Osteoblast (primary cell): ENCODE measurements at places on chromosomes 2 and 18. TPM values are rescaled to one million over a fixed set of nuclear protein-coding genes. Genes with fewer than 3 reads are reported as not detected.

GRCh38 chr18:69622184-69622583 lies 221.5 kb downstream of the DOK6 start:
- no peak for DNase-seq

- DNase-seq = no peak
Measured at GRCh38 chr2:39998617-39999016, 219.6 kb upstream of the THUMPD2 start.

DNA sequence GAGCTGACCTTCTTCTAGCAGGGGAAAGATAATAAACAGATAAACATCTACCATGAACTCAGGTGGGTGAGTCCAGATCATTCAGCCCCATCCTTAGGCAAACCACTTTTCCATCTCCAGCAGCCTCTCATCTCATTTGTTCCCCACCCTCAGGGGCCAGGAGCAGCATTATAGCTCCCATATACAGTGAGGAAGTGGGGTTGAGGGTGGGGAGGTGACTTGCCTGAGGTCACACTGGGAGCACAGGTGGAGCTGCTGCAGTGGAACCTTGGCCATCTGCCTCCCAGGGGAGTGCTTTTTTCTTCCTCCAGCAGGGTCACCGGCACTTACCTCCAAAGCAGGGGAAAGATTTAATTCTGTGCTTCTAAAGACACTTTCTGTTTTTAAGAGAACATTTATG lies 212.5 kb upstream of the SMAD2 start:
- no peak for DNase-seq

- DNase-seq = peak; percentile 85
Measured at GRCh38 chr2:25159949-25160348, 8.4 kb downstream of the POMC start.

DNA sequence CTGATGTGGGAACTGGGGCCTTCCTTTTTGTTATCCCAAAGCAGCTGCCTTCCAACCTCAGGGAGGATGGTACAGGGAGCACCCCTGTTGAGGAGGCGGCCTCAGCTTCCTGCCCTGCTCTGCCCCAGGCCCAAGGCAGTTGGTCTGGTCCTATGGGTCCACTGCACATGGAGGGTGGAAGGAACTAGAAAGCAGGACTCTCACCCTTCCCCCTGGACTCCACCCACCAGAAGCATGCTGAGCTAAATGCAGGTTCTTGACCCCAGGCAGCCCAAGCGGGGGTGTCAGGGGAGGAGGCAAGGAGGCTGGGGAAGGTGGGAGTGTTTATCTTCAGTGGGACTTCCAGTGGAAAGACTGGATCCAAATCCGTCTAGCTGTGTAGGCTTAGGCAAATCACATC lies 158.5 kb downstream of the SMAD2 start:
- no peak for DNase-seq

DNA sequence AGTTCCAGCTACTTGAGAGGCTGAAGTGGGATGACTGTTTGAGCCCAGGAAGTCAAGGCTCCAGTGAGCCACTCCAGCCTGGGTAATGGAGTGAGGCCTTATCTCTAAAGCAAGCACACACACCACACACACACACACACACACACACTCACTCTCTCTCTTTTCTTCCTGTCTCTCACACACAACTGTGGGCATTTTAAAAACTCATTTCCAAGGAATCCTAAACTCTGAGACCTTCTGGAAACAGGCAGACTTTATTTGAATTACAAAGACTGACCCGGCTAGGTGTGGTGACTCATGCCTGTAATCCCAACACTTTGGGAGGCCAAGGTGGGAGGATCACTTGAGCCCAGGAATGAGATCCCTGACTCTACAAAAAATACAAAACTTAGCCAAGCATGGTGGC lies 21.3 kb downstream of the WDSUB1 start:
- no peak for DNase-seq

NAT8 gene
- not detected in 2 replicates for total RNA-seq

ANKRD29 gene
- total RNA-seq = 9.8 and 20.9 TPM in 2 replicates

ICA1L gene
- total RNA-seq = 8.7 and 12.1 TPM in 2 replicates

CXCR1 gene
- total RNA-seq = not detected in 2 replicates

PDCL3 gene
- 12.3 and 13.3 TPM in 2 replicates for total RNA-seq
